ENCODE measurements at places on chromosomes 5 and 9.

DNA sequence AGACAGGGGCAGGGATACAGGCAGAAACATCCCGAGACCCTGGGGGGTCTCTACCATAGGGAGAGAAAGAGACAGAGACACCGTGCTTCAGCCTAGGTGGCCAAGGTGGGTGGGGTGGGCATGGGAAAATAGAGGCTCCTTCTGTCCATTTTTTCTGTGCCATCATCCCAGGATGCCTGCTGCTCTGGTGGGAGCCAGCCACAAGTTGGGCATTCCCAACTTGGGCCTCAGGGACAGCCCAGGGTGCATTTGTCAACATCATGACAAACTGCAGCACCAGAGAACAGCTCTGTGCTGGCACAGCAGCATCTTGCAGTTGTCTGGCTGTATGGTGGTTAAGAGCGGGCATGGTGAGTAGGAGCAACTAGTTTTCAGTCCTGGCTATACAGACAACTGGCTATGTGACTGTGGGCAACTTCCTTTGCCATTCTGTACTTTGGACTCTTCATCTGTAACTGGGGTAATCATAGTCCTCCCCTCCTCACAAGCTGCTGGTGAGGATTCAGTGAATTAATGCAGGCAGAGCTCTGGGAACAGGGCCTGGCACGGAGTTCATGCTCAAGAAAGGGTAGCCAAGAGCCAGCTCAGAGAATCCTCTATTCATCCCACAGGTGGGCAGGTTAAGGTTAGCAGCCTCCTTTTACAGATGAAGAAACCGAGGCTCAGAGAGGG, 100.4 kb downstream of the RGS3 start:
- DNase-seq, result no peak

DNA sequence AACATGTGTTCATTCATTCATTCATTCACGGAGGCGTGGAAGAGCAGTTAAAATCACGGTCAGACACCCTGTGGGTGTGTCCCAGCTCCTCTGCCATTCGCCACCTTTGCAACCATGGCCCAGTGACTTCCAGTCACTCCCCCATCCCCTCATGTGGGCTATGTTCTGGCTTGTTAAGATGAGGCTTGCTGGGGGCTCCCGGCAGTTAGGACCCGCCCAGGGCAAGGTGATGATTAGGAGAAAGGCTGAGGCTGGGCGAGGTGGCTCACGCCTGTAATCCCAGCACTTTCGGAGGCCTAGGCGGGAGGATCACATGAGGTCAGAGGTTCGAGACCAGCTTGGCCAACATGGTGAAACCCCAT, 24.9 kb upstream of the PTGES start:
- DNase-seq, result no peak

DNA sequence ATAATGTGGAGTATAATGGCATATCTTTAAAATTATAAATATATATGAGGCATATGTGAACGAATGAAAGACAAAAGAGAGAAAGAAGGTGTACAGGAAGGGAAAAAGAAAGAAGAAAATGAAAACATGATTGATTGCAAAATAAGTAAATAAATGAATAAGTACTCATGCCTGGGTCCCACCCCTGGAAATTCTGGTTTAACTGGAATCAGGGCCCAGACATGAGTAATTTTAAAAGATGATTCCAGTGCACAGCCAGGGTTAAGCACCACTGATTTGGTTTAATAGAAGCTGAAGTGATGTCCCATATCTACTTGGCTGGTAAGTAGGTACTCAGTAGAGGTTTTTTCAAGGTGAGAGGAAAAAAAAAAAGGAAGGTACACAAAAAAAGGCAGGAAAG, 34.0 kb upstream of the HOMER1 start:
- no peak for DNase-seq

GRCh38 chr9:20844916-20845315, 160.9 kb downstream of the FOCAD start:
- no peak for DNase-seq

All from NCI-H82 (cell line).